ENCODE measurements at places on chromosomes 11 and 22.

GRCh38 chr11:44950625-44951476 is at the start of gene TP53I11:
Gene TP53I11, minus strand, starts transcription at chr11:44950883. Its CDS starts 12,548 bp downstream, at chr11:44938335.
- DNase-seq: peak; percentile 67

GRCh38 chr11:134643115-134644012 is 231.3 kb upstream of the B3GAT1 start:
- DNase-seq: no peak

- DNase-seq: no peak
These were observed 95.0 kb downstream of the AMOTL1 start for GRCh38 chr11:94862926-94863880.

GRCh38 chr11:4071914-4072313 is 22.7 kb upstream of the RRM1 start:
- no peak for DNase-seq

GRCh38 chr22:24386937-24387471 is 40.4 kb upstream of the ADORA2A start:
- no peak for DNase-seq

DNA sequence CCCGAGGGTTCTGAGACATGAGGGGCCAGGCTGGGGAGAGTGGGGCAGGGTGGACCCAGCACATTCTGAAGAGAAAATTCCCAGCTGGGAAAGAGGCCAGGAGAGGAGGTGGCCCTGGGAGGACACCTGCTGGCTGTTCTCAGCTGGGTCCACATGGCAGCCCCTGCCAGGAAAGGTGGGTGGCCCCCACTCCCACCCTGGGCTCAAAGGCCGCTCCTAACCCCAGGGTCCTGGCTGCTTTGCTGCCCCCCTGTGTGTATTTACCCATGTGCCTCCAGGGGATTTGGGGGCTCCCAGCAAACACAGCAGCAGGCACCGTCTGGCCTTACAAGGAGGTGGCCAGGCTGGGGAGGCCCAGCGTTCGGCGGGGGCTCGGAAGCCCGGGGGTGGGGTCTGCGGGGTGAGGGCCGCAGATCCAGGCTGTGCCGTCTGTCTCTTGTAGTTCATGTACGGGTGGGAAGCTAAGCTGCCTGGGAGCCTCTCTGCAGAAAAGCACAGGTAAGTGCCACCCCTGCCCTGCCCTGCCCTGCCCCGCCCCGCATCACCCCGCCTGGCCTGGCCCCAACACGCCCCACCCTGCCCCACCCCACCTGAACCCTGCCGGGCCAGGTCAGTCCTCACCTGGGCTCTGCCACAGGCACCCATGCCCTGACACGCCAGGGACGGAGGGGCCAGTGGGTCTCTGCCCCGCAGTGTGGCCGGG is 10.6 kb downstream of the MUC5B start:
- DNase-seq: no peak

DNA sequence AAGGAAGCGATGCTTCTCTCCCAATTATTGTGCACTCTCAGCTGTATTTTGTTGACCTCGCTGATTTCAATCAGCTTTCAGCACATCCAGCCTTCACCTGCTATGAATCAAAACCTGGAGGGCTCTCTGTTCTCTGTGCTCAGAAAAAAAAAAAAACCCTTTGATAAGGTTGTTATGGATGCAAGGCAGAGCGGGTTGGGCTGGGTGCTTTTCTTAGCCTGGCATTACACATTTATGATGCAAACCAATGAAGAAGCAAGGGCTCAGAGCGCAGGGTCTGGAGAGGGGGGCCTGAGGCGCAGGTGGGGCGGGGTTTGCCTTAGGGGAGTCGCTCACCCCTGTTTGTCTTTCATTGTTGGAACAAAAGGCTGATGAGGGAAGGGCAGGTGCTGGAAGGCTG is 86.0 kb upstream of the CADM1 start:
- no peak for DNase-seq

DNA sequence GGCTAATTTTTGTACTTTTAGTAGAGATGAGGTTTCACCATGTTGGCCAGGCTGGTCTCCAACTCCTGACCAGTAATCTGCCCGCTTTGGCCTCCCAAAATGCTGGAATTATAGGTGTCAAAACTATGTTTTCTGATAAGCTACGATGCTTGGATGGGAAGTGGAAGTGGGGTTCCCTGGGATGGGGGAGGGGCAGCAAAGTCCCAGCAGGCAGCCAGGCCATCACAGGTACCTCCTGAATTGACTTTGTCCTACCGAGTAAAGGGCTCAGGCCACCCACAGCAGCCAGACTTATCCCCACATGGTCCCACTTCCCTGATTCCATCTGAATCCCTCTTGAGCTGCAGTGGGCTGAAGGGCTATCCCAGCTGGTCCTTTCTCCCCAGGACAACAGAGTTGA is 6.9 kb downstream of the FTH1 start:
- no peak for DNase-seq

DNA sequence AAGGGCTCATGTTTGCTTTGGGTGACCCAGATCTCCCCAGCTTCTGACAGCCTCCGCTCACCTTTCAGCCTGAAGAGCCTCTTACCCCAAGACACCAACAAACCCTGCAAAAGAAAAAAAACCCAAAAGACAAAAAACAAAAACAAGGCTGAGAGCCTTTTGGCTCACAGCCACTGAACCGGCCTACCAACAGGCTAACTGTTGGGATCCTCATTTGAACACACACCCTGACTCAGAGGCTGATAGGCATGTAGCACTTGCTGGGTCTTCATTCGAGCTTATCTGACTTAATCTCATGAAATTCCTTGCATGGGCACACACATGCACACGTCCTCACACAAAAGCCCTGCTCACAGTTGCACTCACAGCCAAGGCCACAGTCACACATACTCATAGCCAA is 22.9 kb upstream of the TSKU start:
- no peak for DNase-seq

DNA sequence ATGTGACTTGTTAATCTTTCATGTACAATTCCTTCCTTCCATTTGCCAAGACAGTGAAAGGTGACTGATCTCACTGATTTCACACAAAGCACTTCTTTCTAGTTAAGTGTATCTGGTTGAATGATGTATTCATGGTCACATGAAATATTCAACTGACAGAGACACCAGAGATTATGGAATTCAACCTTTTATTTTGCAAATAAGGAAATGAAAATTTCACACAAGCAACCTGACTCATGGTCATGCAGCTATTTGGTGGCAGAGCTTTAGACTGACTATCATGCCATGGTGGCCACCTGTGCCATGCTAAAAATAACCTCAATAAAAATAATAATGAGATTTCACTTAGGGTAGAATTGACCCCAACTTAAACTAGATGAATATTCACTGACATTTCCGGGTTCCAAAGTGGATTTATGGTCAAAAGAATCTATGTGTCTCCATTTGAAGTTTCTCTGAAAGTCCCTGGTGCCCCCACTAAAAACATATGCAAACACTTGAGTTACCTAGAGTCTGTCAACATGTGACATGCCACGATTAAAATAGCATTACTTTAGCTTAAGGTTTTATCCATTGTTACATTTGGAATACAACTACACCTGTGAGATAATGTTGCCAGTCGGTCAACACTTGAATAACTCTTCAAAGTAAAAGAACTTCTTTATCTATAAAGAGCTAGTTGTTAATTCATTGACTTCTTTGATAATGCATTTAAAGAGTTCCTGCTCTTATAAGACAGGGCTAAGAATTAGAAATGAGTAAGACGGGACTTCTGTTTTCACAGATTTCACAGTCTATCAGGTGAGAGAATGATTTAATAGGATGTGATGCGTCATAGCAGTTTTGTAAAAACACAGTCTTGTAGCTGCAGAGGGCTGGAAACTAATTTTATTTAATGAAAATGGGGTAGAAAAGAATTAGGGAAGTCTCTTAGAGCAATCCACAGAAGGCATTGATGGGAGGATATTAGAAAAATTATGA is 94.6 kb upstream of the OR9G4 start:
- DNase-seq: no peak

- DNase-seq: no peak
These were observed 2.5 kb downstream of the RHBDD3 start for GRCh38 chr22:29265305-29265704.

- DNase-seq: no peak
These were observed 59.4 kb upstream of the NUP50 start for GRCh38 chr22:45104313-45104712.

GRCh38 chr11:120578596-120579154 is 67.1 kb downstream of the GRIK4 start:
- no peak for DNase-seq

DNA sequence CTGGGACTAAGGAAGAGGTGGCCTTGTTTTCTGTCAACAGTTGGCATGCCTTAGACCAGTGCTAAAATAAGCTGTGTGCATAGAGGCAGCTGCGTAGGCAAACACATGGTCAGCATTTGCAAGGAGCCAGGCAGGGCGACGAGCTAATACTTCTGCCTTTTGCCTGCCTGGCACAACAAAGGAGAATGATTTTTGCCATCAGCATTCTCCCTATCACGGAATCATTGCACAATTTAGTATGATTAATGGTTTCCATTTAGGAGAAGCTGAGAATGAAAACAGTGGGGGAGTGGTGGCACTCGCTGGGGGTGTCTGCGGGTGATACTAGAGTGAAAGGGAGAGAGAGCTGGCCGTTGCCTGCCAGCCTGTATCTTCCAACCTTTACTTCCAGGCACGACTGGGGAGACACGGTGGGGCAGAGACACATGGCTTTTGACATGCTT is 336.0 kb downstream of the CADM1 start:
- DNase-seq: no peak

- DNase-seq: no peak
These were observed 108.8 kb downstream of the PPP6R3 start for GRCh38 chr11:68569357-68569756.

DNA sequence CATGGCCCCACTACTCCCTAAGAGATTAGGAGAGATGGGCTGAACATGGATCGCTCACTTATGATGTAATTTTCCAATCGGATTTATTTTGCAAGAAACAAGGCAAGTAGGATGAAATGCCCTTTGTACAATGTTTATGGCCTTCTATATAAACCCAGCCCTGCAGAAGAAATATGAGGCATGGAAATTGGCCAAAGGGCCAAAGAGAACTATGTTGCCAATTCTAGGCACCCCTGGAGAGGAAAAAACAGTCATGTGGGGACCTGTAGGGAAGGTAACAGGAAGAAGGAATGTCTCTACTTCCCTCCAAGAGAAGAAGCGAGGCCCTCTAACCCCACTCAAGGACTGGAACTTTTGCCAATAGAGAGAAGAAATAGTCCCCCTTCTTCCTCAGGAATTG is 54.4 kb downstream of the RCN1 start:
- no peak for DNase-seq

GRCh38 chr11:130202818-130203689 is 43.5 kb downstream of the ST14 start:
- DNase-seq: no peak

- no peak for DNase-seq
These were observed 280.8 kb upstream of the CCDC90B start for GRCh38 chr11:83566950-83567349.

GRCh38 chr11:67429722-67430121 is 1.4 kb downstream of the RPS6KB2 start:
- DNase-seq: no peak

GRCh38 chr22:38656256-38657044 is at the start of the genes CBY1 and FAM227A:
Gene CBY1, plus strand, starts transcription at chr22:38656638. Its CDS starts 11,417 bp downstream, at chr22:38668055.
Gene FAM227A, minus strand, starts transcription at chr22:38656392. Its CDS starts 6,224 bp downstream, at chr22:38650168.
- DNase-seq: peak; percentile 82

- DNase-seq: no peak
These were observed 44.7 kb downstream of the CACNG2 start for GRCh38 chr22:36658900-36659299.

DNA sequence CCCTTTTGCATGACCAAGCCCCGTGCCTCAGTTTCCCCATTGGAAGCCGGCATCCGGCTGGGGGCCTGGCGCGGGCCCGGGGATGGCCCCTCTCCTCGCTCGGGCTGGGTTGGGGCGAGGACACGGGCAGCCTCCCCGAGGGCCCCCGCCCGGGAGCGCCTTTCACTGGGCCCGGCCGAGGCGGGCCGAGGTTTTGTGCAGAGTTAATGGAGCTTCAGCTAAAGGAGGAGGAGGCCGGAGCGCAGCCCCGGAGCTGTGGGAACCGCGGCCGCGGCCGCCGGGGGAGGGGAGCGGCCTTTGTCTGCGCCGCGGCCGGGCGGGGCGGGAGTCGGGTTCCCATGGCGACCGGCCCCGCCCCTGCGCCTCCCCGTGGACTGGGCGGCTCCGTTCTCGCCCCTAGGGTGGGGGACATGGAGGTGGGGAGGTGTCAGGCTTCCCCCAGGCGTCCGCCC is 1.4 kb upstream of the MAPK11 start:
- DNase-seq: peak; percentile 59

- DNase-seq: no peak
These were observed 23.8 kb downstream of the LRRC10B start for GRCh38 chr11:61532134-61533038.

- no peak for DNase-seq
These were observed 384.1 kb downstream of the LARGE1 start for GRCh38 chr22:33535937-33536875.

DNA sequence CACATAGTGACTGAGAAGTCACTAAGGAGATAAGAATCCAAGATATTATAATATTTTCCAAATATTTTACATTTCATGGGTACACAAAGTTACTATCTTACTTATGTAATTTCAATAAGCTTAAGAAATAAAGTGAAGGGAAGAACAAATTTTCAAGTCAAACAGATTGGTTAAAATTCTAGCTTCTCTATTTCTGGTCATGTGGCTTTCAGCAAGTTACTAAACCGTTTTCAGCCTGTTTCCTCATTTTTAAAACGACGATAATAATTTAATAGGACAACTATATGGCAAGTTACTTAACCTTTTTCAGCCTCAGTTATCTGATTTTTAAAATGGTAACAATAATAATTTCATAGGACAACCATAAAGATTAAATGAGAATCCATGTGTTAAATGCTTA is 15.6 kb downstream of the DCUN1D5 start:
- DNase-seq: no peak

DNA sequence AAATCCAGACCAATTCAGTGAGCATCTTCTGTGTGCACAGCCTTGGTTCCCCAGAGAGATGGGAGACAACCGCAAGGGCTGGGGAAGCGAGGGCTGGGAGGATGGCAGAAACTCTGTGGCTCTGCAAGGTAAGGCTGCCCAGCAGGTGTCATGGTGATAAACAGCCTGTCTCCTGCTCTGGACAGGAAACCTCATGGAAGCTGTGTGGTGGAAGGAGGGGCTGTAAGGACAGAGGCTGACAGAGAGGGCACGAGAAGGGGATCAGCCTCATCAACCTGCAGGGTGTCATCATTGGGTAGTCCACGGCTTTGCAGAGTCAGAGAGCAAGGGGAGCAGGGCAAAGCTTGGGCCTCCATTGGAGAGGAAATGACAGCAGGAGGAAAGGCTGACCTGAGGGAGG is 138.4 kb upstream of the CADM1 start:
- DNase-seq: no peak
